ENCODE measurements at places on chromosomes 5 and 9.
A peak's percentile ranks its signal among the peaks of the same experiment; 100 is the strongest.

DNA sequence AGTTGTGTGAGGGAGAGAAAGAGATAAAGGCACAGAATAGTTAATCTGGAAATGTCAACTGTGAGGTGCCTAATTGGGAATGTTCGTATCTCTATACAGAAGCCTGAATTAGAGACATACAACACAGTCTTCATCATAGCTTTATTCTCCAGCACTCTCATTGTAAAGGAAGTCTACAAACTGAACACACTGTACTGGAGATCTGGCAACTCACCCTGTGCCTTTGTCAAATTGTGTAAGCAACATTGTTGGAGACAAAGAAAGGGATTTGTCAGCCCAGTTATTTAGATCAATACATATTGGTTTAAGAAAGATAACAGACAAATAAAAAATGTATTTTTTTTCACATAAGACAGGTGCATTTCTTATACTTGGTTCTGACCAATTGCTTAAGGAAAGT, 832.9 kb upstream of the DMAC1 start:
- DNase-seq = no peak

DNA sequence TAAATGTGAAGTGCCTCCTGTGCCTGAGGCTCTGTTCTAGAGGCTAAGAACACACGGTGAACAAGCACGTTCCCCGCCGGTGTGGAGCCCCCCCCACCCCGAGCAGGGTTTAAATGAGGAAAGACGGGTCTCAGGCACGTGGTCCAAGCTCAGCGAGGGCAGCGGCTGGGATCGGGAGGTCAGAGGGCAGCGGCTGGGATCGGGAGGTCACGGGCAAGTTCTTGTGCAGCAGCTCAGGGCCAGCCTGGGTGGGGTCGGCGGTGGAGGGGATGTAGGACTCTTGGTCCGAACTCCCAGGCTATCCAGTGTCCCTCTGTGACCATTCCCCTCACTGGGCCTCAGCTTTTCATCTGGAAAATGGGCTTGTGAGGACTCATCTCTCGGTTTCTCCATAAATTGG, 2.7 kb upstream of the GBGT1 start:
- no peak for DNase-seq

GRCh38 chr5:56211298-56211865, 21.7 kb downstream of the ANKRD55 start:
- no peak for DNase-seq

- DNase-seq = no peak
Measured at GRCh38 chr5:73446631-73447529, 1.7 kb downstream of the FOXD1 start.

GRCh38 chr9:135289081-135289491, 190.5 kb upstream of the PPP1R26 start:
- DNase-seq = no peak

GRCh38 chr9:70747261-70747718, 332.8 kb upstream of the KLF9 start:
- no peak for DNase-seq

- no peak for DNase-seq
Measured at GRCh38 chr5:16585041-16585667, 31.6 kb downstream of the RETREG1 start.

DNA sequence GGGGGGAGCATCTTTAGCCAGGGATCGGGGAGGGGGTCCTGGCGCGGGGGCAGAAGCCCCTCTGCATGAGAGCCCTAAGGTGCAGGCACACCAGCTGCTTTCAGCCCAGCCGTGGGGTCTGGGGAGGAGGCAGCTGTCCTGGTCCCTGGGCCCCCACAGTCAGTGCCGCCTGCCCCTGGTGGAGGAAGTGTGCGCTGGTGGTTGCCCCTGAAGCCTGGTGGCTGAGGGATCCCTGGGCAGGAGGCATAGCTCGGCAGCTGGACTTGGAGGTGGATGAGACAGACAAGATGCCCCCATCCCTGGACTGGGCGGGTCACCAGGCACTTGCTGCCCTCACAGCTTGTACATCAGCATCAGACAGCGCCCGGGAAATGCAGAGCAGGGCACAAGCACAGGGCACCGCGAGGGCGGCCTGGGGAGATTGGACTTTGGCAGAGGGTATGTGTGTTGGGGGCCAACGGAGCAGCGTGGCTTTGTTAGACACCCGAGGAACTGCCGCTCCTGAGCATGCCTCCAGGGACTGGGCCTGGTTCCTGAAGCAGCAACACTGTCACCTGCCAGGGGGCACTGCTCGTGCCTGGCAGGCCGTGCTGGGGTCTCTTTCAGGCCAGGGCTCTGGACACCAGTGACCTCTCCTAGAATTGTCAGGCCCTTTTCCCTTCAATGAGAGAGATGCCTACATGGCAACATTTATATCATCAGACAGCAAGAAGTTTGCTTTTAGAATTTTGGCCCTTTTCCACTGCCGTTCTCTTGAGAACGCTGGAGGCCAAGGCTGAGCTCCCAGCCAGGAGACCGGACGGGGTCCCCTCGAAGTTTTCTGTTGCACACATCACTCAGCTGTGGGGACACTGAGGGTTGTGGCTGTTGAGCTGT, 41.9 kb upstream of the CTSL start:
- no peak for DNase-seq

- peak; percentile 81 for DNase-seq
Measured at GRCh38 chr9:5437254-5438216, at the start of gene PLGRKT. Gene PLGRKT, minus strand, starts transcription at chr9:5437925. Its CDS starts 5,948 bp downstream, at chr9:5431977.

- DNase-seq = no peak
Measured at GRCh38 chr5:177405805-177406204, 3.6 kb downstream of the F12 start.

GRCh38 chr9:112505607-112506006, 19.0 kb downstream of the KIAA1958 start:
- no peak for DNase-seq

DNA sequence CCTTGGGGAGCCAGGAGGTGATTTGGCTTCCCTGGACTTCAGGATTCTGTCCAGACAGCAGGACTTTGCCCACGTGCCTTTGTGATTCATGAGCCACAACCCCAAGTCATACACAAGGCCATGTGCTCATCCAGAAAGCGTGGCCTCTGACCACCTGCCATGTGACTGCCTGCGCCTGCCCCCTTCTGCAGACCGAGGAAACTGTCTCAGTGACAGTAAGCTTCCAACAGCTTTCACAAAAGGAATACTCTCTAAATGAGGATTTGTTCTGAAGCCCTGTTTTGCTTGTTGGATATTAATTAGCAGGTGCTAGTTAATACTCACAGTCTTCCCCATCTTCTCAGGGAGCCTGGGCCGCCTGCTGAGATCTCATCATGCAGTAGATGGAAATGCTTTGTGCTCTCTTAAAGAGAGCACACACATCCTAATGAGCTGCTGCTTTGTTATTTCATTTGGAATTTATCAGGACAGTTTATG, 36.9 kb upstream of the ANGPTL2 start:
- no peak for DNase-seq

GRCh38 chr9:113579283-113580040, 115.9 kb downstream of the RGS3 start:
- no peak for DNase-seq

- no peak for DNase-seq
Measured at GRCh38 chr5:149071756-149072155, 8.9 kb upstream of the SH3TC2 start.

DNA sequence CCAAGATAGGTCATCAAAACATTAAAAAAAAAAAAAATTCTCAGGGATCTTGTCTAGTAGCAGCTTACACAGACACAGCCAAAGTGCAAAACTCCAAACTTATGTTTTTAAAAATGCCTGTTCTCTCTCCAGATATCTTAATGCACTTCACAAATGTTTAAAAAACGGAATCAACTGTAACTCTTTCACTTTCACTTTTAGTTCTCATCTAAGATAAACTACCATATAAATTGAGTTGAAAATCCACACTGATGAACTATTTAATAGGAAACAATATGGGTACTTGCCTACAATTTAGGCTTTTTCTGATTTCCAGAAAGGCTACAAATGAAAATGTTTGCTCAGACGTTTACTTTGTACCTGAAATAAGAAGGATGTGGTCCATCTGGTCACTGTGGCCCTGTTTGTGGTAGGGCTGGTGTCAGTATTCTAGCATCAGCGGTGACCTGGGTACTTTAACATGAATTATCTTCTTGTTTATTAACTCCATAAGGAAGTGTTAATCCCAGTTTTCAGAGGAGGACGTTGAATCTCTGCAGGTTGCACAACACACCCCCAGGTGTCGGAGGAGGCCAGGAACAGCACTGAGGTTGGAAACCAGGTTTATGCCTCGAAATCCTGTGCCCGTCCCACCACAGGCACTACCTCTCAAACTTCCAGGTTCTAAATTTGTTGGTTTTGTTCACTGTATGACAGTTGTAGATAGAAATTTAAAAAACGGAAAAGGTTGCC, 13.3 kb upstream of the LPCAT1 start:
- DNase-seq = no peak

- peak; percentile 51 for DNase-seq
Measured at GRCh38 chr5:95620030-95620869, at the start of gene GPR150. Gene GPR150, plus strand, starts transcription at chr5:95620087. Its CDS starts 189 bp downstream, at chr5:95620276.

GRCh38 chr5:136034984-136035383, 6.2 kb downstream of the TGFBI start:
- no peak for DNase-seq

DNA sequence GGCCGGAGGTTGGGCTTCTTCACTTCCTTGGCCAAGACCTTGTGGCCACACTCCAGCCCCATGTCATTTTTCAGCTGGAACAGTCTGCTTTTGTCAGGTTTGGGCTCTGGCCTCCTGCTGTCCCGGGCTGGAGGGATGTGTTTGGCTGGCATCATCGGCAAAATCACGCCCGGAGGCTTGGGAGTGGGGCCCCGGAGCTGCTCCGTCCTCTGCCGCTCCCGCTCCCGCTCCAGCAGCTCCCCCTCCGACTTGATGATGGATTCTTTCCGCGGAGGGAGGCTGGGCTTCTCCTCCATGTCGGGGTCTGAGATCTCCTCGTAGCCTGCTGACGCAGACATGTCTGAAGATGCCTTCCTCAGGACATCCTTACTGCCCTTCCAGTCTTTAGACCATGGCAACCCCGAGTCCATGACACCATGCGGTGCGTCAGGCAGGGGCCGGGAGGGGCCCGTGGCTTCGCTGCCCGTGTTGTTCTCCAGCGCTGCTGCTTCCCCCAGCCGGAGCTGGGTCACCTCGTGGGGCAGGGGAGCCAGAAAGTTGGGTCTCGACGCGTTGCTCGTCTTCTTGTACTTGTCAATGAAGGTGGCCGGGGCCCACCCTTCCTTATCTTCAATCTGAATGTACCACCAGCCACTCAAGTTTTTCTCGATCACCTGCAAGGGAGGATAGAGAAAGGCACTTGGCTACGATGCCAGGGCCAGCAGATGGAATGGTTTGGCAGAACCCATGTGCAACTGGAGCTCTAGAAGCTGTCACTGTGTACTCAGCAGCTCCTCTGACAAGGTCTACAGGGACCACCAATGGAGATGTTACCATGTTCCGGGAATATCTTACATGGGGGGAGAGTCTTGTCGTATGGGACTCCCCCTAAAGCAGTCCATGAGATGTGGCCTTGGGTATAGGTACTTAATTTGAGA, 56.0 kb upstream of the UBTD2 start:
- DNase-seq = no peak

- DNase-seq = no peak
Measured at GRCh38 chr5:138339091-138339456, 1.0 kb downstream of the FAM53C start.

GRCh38 chr5:145854651-145855258, 18.1 kb downstream of the GRXCR2 start:
- DNase-seq = no peak

- no peak for DNase-seq
Measured at GRCh38 chr5:14108170-14108996, 34.8 kb upstream of the TRIO start.

- DNase-seq = no peak
Measured at GRCh38 chr9:120531683-120532300, 48.2 kb downstream of the CDK5RAP2 start.

GRCh38 chr5:41716382-41716781, 153.8 kb downstream of the OXCT1 start:
- DNase-seq = no peak

DNA sequence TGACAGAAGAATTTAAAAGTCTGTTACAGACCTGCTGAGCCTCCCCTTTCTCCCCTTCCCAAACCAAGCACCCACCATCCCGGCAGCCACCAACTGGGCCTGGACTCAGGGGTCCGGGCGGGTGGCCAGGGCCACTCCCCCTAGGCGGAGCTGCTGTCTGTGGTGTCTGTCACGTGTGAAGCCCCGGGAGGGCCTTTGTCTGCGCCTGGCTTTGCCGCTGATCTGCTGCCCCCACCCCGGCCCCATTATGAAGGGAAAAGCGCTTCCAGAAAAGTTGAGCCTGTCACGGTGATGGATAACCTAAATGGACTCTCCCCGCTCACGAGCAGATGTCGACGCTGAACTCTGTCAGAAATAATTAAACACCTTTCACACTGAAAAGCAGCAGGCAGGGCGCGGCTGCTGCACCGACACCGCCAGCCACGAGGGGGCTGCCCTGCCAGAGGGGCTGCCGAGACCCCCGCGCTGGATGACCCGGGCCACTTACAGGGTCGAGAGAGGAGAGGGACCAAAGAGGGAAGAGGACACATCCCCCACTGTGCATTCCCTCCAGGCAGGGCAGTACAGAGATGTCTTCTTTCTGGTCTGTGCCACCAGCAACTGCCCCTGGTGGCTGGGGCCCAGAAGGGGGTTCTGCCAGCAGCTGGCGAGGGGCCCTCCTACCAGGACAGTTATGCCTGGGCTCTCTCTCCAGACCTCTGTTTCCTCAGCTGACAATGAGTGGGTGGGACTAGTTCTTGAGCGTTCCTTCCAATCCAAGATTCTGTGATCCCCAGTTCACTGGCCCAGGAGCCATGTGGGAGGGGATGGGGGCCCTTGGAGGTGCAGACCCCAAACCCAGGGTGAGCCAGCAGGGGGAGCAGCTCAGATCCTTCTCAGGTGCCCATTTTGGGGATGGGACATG, 36.0 kb upstream of the BARHL1 start:
- DNase-seq = no peak

- no peak for DNase-seq
Measured at GRCh38 chr9:115988701-115989100, 164.9 kb upstream of the PAPPA start.

DNA sequence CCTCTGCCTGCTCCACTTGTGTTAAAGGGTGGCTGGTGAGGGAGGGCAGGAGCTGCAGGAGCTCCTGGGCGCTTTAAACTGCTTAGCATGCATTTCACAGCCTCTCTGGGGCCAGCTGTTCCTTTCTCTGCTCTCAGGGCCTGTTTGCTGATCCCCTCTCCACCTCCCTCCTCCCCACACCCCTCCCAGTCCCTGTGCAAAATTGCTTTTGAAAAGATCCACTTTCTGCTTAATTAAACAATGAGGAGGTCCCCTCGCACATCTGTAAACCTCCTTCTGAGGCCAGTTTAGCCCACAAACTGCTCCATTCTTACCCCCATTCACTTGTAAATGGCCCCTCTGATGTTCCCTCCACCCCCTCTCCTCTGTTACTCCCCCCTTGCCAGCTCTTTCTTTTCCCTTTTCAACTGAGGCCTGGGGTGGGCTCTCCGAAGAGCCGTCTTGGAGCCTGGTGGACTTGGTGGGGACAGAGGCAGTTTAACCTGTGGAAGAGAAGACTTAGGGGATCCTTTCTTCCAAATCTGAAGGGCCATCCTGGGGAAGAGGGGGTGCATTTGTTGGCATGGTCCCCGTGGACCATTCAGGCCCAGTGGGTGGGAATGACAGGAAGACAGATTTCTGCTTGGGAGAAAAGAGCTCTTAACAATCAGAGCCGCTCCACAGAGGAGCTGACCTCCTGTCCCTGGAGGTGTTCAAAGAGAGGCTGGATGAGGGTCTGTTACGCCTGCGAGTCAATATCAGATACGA, 12.0 kb downstream of the URM1 start:
- DNase-seq = no peak

Data from stimulated activated CD4-positive, alpha-beta T cell treated with anti-CD3 and anti-CD28 coated beads, TNF-alpha, amount 100 ng/mL, for 48 hours (primary cell).